AG04449 (cell line): ENCODE measurements at places on chromosomes 6 and 20.
A peak's percentile ranks its signal among the peaks of the same experiment; 100 is the strongest.

GRCh38 chr6:137665342-137665934 is 171.2 kb upstream of the OLIG3 start:
- no peak for DNase-seq

- no peak for DNase-seq
Observed at GRCh38 chr6:41887331-41887751, 7.8 kb downstream of the USP49 start.

- DNase-seq, result no peak
Observed at GRCh38 chr6:129776542-129777330, 66.8 kb upstream of the ARHGAP18 start.

GRCh38 chr20:40970218-40970617 is 58.4 kb upstream of the TOP1 start:
- no peak for DNase-seq

DNA sequence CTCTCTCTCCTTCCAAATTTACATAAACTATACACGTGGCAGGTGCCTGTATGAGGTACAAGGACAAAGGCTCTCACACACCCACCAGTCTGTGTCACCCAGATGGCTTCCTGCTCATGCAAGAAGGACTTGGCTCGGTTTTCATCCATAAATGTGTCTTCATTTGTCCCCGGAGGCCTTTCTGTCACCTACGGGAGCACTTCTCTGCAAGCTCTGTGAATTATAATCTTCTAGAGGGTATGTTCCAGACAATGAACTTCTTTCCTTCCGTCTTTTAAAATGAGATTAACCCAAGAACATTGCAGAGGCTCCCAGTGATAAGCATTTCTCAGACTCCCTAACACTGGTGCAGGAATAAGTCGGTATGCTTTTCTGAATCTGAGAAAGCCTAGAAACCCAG is 123.6 kb downstream of the PTPRT start:
- no peak for DNase-seq

DNA sequence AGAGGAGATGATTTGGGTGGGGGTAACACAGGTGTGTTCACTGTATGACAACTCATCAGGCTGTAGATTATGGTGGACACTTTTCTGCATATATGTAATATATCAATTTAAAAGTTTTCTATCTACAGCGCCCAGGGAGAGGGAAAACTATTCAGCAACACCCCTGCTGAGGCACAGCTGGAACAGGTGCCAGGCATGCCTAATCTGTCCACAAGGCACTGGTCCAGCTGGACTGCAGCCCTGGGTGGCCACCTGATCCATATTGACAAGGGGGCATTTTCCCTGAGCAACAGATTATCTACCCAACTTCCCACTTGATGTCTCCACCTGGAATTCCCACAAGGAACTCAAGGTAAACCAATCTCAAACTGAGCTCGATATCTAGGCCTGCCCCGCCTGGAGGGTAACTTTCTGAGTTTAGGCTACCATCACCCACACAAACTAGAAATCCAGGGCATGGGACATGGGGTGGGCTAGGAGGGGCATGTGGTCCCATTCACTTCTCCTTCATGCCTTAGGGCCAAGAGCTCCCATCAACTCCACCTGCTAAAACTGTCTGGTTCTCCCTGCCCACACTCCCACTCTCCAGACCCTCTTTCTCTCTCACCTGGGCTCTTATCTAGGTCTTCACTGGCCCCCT is 4.6 kb downstream of the SLC22A16 start:
- no peak for DNase-seq

DNA sequence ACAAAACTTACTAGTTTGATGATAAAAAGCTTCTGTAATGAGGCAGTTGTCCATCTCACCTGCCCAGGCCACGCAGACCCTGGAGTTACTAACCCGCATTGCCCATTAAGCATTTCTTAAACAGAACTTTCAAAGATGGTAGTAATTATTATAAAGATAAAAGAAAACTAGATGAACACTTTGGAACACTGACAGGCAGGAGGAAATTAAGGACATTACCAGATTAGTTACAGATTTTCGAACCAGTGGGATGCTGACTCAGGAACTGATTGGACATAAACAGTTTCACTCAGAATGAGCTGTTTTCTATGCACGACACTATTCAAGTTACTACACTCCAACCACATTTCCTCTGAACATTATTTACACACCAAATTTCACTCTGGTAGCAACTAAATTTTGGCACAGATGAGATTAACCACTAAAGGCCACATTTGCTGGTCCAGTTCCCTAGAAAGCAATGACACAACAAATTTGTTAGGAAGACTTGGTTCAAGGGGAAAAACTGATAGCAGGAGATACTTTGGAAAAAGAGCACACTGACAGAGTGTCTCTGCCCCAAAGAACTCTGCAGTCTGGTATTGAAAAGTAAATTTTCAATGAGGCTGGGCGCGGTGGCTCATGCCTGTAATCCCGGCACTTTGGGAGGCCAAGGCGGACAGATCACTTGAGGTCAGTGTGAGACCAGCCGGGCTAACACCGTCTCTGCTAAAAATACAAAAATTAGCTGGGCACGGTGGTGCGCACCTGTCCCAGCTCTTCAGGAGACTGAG is 3.0 kb downstream of the ROMO1 start:
- DNase-seq, result no peak

- no peak for DNase-seq
Observed at GRCh38 chr6:39945626-39946025, 11.4 kb upstream of the MOCS1 start.

DNA sequence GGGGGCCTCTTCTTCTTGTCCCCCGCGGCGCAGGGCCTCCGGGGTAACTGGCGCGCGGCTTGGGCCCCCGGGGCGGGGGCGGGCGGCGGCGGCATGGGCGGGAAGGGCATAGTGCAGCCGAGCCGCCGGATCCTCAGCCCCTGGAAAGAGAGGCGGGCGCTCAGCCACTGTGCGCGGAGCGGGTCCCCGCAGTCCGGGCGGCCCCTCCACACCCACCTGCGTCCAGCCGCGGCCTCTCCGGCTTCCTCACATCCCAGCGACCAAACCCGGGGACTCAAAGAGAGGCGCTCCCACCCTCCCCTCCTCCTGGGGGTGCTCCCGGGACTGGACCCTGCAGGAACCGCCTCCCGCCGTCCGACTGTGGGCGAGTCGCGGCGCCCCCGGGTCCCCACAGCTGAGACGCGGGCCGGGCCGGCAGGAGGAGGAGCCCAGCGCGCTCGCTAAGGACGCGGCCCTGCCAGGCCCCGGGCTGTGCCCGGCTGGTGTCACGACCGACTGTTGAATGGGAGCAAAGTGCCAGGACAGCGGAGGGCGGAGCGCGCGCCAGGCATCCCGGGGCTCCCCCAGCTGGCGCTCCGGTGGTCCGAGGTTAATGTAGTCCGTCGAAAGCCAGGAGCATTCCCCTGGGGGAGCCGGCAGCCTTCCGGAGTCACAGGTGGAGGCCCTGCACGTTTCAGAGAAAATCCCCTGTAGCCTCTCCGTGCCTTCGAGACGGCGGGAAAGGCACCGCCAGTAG is at the start of gene PRR18:
Gene PRR18 (minus strand): TSS at position 360 of the 736 bp plus-strand sequence. CDS start 250 bp downstream, at position 110.
- DNase-seq, result no peak

GRCh38 chr20:49696594-49696993 is 17.1 kb downstream of the B4GALT5 start:
- no peak for DNase-seq

DNA sequence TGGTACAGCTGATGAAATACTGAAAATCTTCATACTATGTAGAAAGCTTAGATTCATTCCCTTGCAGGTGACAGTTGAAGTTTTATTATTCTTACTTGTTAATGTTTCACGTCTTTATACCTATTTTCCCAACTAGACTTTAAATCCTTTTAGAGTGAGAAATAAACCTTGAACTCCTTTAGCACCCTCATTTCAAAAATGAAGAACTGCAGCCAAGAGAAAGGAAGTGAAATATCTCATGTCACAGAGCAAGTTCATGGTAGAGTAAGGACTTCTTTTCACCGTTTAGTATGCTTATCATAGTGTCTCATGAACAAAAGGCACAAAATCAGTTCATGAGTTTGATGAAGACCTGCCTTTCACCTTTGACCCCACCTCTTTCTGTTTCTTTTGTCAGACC is 38.5 kb downstream of the ORC3 start:
- DNase-seq, result no peak

GRCh38 chr20:43721429-43722152 is 5.2 kb downstream of the GTSF1L start:
- no peak for DNase-seq

GRCh38 chr6:109197061-109197460 is 101.8 kb downstream of the CEP57L1 start:
- no peak for DNase-seq

DNA sequence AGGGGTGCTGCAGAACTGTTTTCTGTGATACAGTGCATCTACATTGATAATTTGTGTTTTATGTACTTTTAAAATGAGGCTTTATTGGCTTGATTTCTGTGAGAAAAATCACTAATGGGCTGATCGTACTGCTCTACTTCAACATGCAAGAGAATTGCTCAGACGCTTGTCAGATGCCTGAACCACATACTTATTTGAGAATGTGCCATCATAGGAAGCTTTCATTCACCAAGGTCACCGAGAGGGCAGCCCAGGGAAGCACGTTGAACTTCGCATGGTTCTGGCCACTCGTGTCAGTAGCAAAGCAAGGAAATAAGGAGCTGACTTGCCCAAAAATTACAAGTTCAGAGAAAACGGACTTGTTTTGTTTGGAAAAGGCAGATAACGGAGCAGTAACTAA is 168.5 kb upstream of the AKAP12 start:
- DNase-seq, result peak; percentile 80

DNA sequence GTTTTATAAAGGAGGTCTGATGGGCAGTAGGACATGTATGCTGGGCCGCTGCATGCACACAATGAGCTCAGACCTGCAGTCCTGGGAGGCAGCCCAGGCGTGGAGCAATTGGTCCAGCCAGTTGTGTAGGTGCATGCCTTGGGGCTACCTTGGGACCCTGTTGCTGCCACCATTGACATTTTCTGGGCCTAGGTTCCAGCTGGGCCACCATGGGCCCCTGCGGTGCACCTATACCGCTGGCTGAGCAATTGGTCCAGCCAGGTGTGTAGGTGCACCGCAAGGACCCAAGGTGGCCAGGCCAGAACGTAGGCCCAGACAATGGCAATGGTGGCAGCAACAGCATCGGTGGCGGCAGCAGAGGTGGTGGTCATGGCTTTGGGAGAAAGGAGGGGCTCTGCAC is 143.9 kb downstream of the PXDC1 start:
- DNase-seq, result no peak

GRCh38 chr6:130796313-130796905 is 30.8 kb upstream of the SMLR1 start:
- DNase-seq, result no peak

- no peak for DNase-seq
Observed at GRCh38 chr20:25580711-25581110, 4.6 kb downstream of the NINL start.

DNA sequence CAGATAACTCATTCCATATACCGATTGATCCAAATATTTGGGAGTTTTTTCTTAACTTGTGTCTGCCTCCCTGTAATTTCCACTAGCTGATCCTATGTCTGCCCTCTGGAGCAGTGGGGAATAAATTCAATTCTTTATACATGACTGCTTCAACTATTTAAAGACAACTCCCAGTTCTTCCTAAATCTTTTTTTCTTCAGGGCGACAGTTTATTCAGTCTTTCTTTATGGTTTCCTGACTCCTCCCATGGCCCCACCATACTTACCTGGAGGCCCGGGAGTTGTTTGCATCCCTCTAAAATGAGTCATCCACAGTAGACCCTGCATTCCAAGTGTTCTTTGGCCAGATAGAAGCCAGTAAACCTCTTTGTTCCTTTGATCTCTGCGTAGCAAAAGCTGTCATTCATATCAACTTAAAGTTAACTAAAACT is 73.6 kb downstream of the LCA5 start:
- DNase-seq, result no peak

DNA sequence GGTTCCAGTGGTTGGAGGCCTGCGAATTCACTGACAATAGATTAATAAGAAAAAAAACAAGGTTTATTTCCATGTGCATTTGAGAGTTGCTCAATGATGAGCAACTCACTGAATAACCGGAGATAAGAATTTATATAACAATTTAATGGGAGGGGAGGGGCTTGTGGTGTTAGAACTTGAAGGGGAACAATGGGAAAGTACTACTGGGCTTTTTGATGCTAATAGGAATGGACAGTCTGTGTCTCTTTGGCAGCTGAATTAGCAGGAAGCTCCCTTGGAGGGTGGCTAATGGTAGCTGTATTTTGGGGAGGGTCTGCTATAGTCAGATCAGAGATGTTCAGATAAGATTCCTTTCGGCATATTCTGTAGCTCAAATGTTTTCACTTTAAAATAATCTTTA is 62.4 kb upstream of the GMDS start:
- no peak for DNase-seq

DNA sequence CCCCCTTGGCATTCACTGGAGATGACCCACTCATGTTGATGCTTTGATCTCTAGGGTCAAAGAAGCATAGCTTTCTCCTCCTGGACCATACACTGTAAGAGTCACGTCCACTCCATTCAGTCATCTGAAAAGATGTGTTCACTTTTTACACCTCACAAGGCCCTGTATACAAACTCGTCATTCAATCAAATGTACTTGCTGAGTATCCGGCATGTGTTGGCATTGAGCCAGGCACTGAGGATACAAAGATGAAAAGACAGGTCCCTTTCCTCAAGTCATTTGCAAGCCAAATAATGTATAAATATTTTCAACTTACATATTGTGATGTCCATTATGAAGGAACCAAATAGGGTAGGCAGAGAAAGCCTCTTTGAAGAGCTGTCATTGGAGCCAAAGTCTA is 32.6 kb upstream of the CSNK2A1 start:
- DNase-seq, result no peak

DNA sequence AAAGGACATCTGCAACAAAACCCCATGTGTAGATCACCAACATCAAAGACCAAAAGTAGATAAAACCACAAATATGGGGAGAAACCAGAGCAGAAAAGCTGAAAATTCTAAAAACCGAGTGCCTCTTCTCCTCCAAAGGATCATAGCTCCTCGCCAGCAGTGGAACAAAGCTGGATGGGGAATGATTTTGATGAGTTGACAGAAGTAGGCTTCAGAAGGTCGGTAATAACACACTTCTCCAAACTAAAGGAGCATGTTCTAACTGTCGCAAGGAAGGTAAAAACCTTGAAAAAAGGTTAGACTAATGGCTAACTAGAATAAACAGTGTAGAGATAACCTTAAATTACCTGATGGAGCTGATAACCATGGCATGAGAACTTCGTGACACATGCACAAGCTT is 109.9 kb upstream of the SYNCRIP start:
- no peak for DNase-seq

GRCh38 chr6:41939176-41939847 is 2.3 kb downstream of the CCND3 start:
- DNase-seq, result no peak

- DNase-seq, result no peak
Observed at GRCh38 chr20:1178103-1178502, 6.7 kb downstream of the TMEM74B start.
